ENCODE measurements at places on chromosomes 2 and 18.
A peak's percentile ranks its signal among the peaks of the same experiment; 100 is the strongest.

- DNase-seq, result no peak
These were observed 286.5 kb downstream of the PRKCE start for GRCh38 chr2:45937990-45938389.

DNA sequence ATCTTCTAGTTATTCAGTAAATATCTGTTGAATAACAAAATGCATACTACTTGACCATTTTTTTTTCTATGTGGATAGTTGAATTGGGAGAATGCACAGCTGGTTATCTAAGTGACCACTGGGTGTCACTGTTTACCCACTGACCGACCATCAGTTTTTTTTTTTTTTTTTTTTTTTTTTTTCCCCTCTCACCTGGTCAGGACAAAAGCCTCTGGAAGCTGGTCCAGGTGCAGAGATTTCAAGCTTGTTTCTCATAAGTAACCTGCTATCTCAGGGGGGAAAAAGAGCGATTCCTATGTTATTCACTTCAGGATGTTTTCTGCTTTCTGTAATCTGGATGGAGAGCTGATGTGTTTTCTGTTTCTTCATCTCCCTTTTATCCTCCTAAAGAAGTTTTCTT, 256.0 kb downstream of the DCDC2C start:
- no peak for DNase-seq

GRCh38 chr18:34121200-34121721, 103.5 kb downstream of the NOL4 start:
- DNase-seq, result no peak

GRCh38 chr2:217856159-217856558, 146.6 kb downstream of the TNS1 start:
- no peak for DNase-seq

DNA sequence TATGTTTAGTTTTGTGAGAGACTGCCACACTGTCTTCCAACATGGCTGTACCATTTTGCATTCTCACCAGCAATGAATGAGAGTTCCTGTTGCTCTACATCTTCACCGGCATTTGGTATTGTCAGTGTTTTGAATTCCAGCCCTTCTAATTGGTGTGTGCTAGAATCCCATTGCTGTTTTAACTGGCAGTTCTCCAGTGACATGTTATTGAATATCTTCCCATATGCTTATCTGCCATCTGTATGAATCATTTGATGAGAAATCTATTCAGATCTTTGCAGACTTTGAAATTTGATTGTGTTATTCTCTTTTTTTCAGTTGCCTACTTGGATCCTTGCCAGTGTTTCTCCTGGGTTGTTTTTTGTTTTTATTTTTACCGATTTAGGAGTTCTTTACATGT, 99.0 kb downstream of the SNTG2 start:
- DNase-seq, result no peak

- no peak for DNase-seq
These were observed 271.2 kb downstream of the EN1 start for GRCh38 chr2:118576109-118576855.

- DNase-seq, result no peak
These were observed 36.0 kb upstream of the TANK start for GRCh38 chr2:161124201-161124600.

DNA sequence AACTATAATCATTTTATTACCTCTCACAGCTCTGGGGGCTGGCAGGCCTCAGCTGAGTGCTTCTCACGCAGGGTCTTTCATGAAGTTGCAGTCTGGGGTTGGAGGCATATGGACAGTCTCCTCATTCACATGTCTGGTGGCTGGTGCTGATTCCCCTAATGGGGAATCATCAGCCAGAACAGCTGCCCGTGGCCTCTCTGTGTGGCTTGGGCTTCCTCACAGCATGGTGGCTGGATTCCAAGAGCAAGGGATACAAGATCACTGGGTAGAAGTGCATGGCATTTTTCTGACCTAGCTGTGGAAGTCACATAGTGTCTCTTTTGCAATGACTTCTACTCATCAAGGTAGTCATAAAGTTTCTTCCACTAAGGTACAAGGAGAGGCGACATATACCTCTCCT, 59.0 kb upstream of the LAPTM4A start:
- DNase-seq, result no peak

DNA sequence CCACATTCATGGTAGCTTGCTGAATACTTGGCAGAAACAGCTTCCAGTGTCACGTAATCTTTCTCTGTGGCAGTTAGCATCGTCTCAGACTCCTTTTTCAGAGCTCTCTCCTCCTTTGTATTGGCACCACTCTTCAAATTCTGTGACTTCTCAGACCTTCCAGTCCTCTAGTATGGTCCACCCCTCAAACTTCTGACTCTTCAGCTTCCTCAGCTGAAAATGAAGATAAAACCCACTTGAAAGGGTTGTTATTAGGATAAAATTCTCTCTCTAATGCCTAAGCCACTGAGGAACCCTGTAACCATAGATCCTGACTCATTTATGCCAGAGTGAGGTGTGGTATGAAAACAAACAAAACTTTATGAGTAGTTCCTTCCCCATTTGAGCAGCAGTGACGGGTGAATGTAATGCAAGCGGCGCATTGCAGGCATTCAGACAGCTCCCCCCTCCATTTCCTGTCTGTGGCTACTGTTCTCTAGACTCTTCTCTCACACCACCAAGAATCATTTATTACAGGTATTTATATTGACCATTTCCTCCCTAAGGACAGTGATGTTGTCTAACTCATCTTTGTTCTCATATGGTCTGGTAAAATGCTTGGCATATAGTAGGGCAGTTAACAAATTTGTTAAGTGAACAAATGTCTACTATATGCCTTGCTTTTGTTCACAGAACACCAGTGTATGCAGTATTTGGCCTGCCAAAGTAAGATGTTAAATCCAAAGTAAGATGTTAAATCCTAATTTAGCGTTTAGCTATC, 35.3 kb downstream of the GALNT1 start:
- peak; percentile 45 for DNase-seq

- DNase-seq, result no peak
These were observed 48.5 kb upstream of the PGAP1 start for GRCh38 chr2:196974970-196975369.

GRCh38 chr2:98875081-98875728, 60.8 kb downstream of the CRACDL start:
- DNase-seq, result no peak

DNA sequence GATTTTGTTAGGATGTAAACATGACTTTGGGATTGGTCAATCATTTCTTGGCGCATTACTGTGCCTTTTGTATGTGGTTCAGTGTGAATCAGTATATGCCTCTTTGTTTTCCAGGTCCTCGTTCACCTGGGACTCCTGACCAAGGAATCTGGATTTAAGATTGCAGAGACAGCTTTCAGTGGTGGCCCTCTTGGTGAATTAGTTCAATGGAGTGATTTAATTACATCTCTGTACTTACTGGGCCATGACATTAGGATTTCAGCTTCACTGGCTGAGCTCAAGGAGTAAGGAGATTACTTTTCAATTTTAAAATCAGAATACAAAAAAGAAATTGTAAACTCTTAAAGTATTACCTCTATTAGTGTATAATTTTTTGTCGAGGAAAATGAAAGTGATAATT, 87.6 kb downstream of the MGAT5 start:
- no peak for DNase-seq

DNA sequence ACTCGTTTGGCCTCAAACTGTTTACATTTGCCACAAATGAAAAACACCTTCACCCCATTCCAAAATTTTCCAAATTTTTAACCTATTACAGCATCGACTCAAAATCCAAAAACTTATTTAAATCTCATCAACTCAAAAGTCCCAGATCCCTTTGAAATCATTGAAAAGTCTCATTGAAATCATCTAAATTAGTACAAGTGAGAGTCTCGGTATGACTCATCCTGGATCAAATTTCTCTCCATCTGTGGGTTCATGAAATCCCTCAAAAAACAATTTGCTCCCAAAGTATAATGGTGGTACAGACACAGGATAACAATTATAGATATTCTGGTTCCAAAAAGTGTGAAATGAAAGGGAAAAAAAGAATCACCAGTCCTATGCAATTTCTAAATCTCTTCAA, 65.1 kb downstream of the LRP1B start:
- DNase-seq, result no peak

DNA sequence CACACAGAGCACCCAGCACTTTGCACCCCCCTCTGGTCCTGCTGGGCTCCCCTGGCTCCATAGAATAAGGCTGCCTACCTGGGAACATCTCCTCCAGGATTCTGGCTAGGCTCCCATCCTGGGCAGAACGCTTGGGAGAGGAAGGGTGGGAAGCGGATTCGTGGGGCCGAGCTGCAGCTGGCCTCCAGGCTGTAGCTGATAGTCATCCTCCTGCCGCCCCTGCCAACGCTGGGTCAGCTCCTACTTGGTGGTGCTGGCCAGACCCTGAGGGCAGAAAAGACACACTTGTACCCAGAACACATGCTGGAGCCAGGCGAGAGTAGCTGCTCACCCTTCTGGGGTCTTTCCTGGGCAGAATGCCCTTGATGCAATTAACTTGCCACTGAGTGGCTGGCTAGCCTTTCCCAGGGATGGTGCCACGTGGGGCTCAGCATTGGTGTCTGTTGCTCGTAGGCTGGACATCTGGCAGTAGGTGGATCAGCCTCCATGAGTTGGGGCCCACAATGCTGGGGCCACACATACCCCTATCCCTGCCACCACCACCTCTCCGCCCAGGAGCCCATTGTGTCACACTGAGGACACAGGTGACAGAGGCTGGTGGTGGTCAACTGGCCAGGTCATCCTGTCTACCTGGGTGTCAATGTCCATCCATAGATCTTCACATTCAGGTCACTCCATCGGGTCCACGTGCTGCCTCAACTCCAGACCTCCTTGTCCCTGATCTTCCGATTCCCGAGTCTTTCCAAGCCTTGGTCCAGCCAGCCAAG, 112.8 kb downstream of the NDUFA10 start:
- no peak for DNase-seq

DNA sequence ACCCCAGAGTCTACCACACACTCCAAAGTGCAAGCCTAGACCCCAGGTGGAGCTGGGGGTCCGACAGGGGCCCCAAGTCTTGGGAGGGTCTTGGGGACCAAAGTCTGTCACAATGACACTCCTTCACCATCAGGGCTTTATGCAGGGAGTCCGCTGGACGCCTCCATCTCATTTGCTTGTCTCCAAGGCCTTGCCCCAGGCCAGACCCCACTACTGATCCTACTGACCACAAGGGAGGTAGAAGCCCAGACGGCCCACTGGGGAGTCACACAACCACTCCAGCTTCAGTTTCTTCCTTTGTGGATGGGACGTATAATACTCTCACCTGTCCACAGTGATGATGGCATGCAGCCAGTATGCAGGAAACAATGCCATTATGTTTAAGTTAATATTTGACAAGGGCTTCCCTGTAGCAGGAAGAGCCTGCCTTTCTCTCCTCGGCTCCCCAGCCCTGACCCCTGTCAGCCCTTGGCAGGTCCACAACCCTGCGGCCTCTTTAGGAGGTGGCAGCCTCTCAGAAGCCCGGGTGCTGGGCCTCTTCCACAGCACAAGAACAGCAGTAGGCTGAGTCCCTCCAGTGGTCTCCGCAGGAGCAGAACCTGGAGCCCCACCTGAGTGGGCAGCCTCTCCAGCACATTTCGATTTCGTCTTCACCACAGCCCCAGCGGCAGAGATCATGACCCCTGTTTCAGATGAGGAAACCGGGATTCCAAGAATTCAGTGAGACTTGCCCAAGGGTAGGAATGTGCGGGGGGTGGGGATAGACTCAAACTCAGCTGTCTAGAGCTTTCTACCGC, 6.5 kb downstream of the BIN1 start:
- DNase-seq, result no peak

DNA sequence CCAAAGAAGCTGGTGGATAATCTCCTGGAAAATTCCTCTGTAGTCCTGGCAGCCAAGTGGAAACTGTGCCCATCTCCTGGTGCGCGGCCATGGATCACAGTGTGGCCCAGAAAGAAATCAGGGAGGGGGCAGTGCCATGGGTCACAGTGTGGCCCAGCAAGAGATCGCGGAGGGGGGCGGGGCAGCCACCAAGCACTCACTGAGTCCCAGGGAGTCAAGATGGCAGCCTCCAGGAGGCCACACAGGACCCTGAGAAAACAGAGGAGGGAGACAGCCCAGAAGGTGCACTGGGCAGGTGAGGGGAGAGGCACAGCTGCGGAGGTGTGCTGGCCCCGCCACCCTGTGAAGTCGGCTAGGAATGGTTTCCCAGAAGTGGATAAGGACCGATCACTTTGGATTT, 8.1 kb upstream of the ATP6V1B1 start:
- no peak for DNase-seq

DNA sequence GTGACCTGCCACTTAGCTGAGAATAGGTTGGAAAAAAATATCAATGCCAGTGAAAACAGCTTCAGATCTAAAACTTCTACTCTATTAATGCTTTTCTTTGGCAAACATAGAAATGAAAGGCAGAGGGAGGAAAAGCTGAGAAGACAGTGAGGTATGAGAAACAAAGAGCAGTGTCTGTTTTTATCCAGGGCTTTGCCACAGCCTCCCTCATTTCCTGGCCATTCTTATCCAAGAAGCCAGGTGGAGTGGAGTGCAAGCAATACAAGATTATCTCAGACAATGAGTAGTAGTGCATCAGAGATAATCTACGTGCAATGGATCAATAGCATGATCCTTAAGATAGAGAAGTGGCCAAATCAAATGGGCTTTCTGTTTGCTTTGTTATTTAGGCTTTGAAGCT, 808.7 kb upstream of the PIK3C3 start:
- DNase-seq, result no peak

DNA sequence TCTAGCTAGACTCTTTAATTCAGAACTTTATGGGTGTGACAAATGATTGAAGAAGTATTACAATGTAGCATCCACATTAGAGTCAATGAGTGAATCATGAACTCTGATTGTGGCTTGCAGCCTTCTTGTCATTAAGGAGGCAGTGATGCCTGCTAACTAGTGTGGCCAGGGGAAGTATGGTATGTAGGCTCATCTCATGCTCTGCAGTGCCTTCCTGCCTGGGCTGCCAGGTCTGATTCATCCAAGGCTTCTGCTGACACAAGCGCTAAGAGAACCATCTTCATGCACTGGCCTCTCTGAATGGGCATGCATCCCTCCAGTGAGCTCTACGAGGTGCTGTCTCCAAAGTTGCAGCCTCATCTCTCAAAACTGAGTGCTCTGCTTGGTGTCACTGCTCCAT, 144.3 kb downstream of the MTCL1 start:
- no peak for DNase-seq

DNA sequence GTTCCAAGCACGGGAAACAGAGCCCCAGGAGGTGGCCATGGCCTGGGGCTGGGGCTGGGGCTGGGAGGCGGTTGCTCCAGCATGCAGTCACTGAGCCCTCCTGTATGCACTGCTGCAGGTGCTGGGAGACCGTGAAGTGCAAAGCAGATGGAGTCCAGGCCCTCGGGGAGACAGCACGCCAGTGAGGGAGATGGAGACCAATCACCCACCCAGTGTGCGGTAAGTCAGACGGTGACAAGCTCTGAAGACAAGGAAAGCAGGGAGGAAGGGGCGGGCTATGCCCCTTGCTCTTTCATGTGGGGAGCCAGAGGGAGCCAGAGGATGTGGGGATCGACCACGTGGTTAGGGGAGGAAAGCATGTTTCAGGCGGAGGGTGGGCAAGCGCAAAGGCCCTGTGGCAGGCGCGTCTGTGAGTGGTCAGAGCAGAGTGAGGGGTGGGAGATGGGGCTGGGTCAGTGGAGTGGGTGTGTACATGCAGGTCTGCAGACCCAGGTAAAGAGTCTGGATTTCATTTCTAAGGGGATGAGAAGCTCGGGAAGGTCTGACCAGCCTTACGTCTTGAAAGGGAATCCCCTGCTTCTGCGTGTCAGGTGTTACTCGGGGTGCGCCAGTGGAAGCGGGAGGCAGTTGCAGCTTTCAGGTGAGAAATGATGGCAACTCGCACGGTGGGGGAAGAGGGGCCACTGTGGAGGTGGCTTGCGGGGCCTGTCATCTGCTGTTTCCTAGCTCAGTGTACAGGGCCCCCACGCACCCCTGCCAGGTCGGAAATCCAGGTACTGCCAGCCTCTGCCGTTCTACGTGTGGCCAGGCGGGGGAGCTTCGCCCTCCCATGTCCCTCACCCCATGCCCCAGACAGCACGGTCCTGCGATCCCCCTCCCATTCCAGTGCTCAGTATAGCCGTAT, 19.4 kb downstream of the RRM2 start:
- no peak for DNase-seq
